ENCODE measurements at places on chromosomes 7 and 10. TPM values are rescaled to one million over a fixed set of nuclear protein-coding genes. Genes with fewer than 3 reads are reported as not detected.

The ATOH7 gene
- not detected for total RNA-seq

The FAM25G gene
- not detected for total RNA-seq

The SFTPA1 gene
- total RNA-seq = not detected

- H3K36me3 ChIP-seq = no peaks in the 10 kb centered on the region
- no peaks in the 10 kb centered on the region for H3K4me1 ChIP-seq
- H3K27me3 ChIP-seq = no peaks in the 10 kb centered on the region
- no peak overlapping the region for H3K27ac ChIP-seq
- DNase-seq = no peak
These were observed 412.5 kb downstream of the PLXDC2 start for GRCh38 chr10:20228729-20229128.

- H3K4me1 ChIP-seq = no peaks in the 10 kb centered on the region
- no peak overlapping the region for H3K27ac ChIP-seq
- no peak for DNase-seq
- H3K4me3 ChIP-seq = no peak overlapping the region
- H3K27me3 ChIP-seq = peaks cover 11% of the 10 kb centered on the region
These were observed 22.1 kb upstream of the SLIT1 start for GRCh38 chr10:97207756-97208346.

DNA sequence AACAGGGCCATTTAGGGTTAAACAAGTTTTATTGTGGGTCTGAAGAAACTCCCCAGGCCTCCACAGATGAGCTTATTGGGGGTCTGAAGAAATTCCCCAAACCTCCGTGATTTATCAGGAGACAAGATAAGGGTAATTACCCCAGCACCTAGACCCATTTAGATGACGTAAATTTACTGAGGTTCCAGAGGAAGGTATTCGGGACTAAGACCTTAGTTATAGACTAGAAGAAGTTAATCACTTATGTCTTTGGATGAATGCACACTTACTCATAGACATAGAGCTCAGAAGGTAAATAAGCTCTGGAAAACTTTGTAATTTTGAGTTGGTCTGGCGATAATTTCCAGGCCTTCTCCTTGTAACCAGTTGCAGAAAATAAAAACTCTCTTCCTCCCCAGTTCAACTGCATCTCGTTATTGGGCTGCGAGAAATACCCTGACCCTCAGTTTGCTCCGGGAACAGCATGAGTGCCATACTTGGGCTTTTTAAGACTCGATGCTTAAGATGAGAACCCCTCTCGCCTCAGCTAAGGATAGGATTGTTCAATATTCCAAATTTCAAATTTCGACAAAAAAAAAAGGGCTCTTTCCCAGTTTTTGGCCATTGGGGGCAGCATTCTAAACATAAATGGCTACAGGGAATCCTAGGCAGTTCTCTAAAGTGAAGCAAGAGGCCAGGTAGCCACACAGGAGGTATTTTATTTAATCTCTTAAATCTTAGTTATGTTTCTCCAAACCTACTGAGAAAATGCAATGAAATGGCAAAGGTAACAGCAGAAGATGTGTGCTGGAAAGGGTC lies 74.7 kb upstream of the PFKP start:
- H3K27me3 ChIP-seq = peaks cover 6% of the 10 kb centered on the region
- no peaks in the 10 kb centered on the region for H3K36me3 ChIP-seq
- H3K27ac ChIP-seq = no peak overlapping the region
- H3K4me3 ChIP-seq = no peak overlapping the region
- H3K4me1 ChIP-seq = peaks cover 2% of the 10 kb centered on the region
